ENCODE measurements at places on chromosomes 1 and 21.

DNA sequence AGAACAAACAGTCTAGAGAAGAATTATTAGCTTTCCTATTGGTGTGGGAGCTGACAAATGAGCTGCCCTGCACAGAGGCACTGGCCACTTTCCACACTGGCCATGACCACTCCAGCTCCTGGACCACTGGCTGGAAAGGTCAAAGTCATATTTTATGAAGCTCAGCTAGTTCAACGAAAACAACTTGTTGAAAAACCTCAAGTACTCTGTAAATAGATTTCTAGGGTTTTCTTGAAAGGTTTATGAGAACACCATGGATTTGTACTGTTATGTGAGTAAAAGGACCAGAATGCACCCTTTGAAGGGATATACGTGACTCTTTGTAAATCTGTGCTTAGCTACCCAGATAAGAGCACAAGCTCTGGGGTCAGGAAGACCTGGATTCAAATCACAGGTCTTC, 54.5 kb upstream of the FGGY start:
- no peak for DNase-seq

GRCh38 chr1:206486995-206487788, 16.9 kb downstream of the IKBKE start:
- DNase-seq = no peak

DNA sequence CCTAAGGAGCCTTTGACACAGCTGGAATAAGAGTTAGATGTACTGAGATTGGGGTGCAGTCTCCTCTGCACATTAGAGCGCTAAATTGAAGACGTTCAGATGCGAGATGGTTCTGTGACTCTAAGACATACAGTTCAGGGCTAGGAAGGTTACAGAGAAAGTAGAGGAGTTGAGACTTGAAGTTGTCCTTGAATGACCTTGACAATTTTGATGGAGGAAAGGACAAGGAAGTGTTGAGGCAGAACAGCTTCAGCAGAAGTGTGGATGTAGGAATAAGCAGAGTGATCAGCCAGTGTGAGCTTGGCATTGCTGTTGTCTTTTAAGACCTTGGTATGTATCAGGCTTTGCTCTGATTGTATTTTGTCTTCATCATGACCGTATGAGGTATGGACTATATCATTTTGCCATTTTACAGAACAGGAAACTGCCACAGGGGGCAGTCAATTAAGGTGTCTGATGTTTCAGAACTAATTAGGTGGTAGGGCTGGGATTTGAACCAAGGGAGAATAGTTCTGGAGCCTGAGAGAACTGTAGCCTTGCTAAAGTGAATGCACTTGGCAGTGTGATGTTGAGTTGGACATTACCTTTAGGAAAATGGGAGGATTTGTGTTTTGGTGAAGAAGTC, 9.2 kb downstream of the TTF2 start:
- DNase-seq = no peak

- no peak for DNase-seq
These were observed 26.5 kb upstream of the PIGV start for GRCh38 chr1:26761217-26761616.

DNA sequence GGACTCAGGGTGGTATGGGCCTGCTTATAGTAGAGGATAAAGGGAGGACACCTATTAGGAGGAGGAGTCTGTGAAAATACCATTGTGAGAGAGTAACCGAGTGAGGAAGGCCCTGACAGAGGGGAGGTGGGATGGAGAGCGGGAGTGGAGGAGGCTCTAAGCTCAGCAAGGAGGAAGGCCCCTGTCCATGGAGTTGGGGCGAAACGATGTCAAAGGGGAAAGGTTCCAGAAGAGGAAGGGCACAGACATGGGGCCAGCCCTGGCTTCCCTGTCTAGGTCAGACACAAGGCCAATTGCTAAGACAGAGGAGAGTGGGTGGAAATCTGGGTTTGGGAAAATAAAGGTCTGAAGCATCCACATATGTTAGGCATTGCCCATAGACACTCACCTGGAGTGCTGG, 44.2 kb downstream of the ELK4 start:
- no peak for DNase-seq

DNA sequence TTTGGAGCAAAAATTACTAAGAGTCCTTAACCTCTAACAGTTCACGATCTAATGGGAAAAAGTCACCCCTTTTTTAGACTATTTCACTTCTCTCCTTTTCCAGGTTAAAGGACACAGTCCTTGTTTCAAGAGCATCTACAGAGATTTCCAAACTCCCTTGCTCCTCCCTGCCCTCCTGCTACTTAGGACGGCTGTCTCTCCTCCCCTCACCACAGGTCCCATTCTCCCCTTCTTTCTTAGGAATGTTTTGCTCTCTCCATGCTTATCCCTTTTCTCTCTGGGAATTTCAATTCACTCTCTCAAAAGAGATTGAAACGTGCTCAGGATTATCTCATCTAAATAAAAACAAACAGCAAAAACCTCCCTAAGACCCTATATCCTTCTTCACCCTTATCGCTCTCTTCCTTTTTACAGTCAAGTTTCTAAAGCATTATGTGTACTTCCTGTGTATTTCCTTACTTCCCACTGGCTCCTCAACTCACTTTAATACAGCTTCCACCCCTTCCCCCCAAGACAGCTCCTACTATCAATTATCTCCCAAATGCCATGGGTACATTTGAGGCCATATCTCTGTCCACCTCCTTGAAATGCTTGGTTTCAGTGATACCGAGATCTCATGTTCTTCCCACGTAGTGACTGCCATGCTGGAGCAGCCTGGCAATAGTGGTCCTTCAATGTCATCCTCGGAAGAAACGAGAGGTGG, 43.2 kb upstream of the ZNF281 start:
- DNase-seq = no peak

DNA sequence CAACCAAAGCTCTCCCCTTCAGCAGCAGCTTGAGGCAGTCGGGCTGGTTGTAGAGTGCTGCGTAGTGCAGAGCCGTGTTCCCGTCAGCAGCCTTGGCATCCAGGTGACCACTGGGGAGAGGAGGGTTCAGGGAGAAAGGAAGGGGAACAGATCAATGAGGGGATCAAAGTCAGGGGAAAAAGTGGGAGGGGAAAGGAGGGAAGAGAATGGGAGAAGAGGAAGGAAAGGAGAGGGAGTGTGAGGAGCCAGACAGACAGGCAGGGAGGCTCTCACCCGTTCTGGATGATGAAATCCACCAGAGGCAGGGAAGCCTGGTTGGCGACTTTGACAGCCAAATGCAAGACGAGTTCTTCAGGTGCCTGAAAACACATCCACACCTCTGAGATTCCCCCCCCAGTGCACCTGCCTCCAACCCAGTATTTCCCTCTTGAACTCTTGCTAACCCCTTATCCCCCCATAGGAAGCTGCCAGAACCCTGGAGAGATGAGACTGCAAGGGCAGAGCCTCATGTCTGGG, 9.8 kb upstream of the TCEA3 start:
- no peak for DNase-seq

DNA sequence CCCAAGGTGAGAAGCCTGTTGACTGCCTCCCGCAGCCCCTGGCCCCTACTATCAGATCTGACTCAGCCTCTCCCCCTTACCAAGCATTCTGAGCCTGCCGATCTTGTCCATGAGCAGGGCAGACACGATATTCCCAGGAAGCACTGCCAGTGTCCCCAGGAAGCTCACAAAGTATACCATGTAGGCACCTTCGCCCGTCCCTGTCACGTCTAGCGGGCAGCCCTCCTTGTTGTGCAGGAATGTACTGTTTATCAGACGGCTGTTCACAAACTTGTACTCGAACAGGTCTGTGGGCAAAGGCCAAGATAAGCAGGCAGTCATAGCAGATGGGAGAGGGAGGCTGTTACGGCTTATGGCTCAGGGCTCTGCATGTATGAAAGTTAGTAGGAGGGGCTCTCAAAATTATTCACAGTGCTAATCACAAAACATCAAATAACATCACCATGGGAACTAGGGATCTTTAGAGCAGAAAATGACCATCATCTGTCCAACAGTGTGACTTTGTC, 7.3 kb downstream of the BOLA1 start:
- no peak for DNase-seq

DNA sequence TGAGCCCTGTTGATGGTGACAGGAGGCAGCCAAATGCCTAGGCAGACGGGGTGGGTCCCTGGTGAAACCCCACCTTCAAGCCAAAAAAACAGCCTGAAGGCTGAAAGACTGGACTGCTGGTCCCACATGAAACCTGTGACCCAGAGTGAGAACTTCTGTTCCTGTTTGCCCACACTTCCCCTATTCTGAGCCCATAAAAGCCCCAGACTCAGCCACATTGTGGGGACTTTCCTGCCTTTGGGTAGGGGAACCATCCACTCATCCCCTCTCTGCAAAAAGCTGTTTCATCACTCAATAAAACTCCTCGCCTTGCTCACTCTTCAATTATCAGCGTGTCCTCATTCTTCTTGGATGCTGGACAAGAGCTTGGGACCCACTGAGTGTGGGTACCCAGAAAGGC, 25.2 kb downstream of the HTR6 start:
- DNase-seq = no peak

DNA sequence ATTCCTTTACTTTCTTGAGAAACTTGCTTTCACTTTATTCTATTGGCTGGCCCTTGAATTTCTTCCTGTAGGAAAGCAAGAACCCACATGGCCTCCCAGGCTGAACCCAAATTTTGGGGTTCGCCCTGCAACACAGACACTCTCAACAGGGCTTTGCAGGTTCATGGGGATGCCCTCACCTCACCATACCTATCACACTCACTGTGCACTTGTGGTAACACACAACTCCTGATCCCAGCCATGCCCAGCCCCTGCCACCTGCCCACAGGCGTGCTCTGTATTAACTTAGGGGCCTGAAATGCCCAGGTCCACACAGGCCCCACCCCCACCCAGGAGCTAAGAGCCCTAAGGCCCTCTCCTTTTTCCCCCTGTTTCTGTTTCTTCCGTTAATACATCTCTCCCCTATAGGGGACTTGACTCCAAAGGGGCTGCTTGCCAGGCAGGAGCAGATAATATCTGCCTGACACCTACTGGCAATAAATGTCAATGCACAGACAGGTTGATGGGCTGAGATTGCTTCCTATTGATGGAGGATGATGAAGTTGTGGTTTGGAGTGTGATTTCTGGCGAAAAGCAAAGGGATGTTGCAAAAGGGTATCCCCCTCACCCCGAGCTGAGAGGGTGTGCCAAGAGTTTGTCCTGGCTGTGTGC, 171.5 kb downstream of the AJAP1 start:
- DNase-seq = no peak

GRCh38 chr1:225451340-225451739, 23.5 kb upstream of the LBR start:
- no peak for DNase-seq

- no peak for DNase-seq
These were observed 18.1 kb upstream of the SLC44A3 start for GRCh38 chr1:94801919-94802546.
